ENCODE measurements at places on chromosomes 5 and 9.

DNA sequence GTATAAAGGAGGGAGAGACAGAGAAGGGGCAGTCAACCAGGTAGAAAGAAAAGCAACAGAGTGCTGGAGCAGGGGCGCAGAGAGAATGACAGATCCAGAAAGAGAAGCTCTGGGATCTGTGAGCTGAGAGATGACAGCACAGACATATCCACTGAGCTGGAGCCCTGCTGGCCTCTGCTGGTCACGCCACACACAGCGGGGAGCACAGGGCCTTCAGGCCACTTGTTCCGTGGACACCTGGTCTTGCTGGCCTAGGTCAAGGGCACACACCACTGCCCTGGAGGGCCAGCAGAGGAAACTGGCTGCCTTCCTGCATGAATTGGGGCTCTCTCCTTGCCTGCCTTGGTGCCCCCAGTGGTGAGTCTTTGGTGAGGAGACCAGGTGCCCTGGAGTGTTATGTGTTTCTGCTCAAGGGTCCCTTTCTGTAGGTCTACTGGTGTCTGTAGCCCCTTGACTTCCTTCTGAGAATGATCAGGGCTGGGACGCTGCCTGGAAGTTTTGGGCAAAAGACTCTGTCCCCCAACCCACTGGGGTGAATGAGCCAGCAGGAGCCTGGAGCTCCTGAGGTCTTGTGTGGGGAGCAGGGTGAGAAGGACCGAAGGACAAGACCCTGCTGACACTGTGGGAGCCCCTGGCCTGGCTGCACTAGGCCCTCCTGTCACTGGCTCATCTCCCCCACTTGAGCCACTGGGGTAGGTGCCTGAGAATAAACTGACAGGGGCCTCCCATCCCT lies 59.2 kb upstream of the ADAMTS2 start:
- no peak for DNase-seq

GRCh38 chr5:26259081-26259480 lies 779.3 kb downstream of the CDH9 start:
- DNase-seq: no peak

DNA sequence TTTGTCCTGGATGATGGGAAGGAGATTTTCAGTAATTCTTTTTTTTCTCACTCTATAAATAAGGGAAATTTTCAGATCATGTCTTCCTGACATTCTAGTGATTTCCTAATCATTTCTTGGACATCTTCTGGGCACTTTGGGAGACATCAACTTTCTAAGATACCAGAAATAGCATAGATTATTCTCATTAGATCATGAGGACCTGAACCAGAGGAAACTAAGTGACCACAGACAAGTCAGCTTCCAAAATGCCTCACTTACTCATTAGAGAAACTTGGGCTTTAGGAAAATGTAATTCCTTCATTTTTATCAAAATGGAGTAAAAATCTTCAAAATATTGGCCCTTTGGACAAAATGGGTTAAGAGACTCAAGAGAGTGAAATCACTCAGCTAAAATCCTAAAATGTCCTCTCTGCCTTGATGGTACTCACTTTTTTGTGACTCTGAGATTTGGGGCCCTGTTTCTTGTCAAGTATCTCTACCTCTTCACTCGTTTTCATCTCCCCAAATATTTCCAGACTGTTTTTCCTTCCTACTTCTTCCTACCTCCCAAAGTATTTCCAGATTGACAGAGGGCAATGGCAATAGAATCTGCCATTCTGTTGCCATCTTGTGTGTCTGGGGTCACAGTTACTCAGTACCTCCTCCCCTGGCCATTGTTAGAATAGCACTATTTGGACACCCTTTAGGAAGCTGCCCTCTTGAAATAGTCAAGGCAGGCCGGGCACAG lies 194.5 kb downstream of the NR3C1 start:
- DNase-seq: no peak

DNA sequence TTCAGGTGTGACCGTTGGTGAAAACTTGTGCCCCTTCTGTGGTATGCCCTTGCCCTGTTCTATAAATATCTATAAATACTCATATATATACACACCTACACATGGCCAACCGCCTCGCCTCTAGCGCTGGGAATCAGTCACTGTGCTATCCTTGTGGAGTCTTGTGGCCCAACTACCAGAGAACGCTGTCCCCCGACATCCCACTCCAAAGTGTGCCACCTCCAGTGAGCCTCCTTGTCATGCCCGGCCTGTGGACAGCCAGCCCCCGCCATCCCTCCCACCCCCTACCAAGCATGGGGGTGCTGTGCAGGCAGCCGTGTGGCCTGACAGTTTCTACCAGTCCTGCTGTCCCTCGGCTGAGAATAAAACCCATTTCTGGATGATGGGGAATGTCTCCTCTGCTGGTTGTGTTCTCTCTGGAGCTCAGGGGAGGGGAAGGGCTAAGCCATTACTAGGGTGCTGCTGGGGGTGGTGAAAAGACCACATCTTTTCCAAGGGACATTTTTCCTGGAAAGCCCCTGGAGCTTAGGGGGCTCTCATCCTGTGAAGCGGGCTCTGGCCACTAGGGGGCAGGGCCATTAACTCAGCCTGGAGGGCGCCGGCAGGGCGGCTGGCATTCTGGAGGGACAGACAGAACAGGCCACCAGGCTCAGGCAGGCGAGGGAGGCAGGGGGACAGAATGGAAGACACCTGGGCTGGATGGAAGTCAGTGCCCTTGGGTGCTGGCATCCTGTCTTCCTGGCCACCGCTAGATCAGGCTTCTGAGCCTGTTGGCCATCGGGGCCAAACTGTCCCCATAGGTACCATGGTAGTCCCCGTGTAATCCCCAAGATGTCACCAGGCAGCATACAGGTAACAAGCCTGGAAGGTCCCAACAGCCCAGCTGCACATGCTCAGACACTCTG lies 20.7 kb downstream of the GOLGA2 start:
- DNase-seq: no peak

DNA sequence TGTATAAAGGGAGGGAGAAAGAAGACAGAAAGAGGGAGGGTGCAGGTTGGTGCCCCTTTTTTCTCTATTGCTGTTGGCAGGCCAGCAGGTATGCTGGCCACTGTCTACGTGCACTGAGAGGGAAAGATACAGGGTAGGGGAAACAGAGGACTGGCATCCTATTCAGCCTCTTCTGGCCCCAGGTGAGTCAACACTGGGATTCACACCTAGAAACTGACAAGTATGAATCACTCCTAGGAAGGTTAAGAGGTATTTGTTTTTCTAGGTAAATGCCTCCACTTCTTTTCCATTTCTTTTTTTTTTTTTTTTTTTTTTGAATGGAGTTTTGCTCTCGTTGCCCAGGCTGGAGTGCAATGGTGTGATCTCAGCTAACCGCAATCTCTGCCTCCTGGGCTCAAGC lies 2.8 kb upstream of the UBAP1 start:
- peak; percentile 91 for DNase-seq

All from foreskin keratinocyte (primary cell).